Stimulated activated CD8-positive, alpha-beta memory T cell treated with anti-CD3 and anti-CD28 coated beads, Interleukin-7, amount 100 ng/mL, for 1 hour (primary cell): ENCODE measurements at places on chromosomes 11 and 22.

DNA sequence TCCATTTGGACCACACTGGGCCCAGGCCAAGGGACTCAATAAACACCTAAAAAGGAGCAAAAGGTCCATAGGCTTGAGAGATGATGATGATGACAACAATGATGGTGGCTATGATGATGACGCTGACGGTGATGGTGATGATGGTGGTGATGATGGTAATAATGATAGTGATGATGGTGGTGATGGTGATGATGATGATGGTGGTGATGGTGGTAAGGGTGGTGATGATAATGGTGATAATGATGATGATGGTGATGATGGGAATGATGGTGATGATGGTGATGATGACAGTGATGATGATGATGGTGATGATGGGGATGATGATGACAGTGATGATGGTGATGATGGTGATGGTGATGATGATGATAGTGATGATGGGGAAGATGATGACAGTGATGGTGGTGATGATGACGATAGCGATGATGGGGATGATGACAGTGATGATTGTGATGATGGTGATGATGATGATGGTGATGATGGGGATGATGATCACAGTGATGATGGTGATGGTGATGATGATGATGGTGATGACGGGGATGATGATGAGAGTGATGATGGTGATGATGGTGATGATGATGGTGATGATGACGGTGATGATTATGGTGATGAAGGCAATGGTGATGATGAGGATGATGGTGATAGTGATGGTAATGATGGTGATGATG lies 7.1 kb upstream of the RASD2 start:
- DNase-seq, result no peak

DNA sequence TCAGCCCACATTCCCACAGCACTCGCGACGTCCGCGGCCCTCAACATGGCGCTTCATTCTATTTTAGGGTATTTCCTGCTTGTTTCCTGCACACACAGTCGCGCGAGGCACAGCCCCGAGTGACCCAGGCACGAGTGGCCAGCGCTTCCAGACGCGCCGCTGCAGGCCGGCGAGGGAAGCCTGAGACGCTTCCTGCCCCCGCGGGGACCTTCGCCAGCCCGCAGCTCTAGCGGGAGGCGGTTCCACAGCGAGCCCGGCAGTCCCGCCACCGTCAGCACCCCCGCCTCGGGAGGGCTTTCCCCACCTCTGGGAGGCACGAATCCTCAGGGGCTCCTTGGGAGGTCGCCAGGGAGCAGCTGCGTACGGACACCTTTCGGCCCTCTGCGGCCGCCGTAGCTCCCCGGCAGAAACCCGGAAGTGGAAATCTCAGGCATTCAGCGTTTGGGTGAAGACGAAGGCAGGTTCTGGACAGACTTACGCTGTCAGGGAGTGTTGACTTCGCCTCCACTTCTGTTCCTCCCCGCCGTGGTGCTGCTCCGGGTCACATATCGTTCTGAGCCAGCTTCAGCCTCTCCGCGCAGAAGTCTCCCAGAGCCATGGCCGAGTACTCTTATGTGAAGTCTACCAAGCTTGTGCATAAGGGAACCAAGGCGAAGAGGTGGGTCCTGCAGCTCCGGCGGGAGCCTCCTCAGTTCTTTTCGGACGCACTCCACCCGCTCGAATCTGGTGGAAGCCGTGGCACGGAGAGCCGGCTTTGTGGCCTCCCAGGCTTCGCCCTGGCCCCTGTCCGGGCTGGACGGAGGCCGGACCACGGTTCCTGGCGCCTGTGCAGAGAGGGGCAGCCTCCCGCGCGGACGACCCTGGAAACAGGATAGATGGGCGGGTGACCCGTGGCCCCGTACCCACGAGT lies 2925.9 kb upstream of the OR11H1 start:
- no peak for DNase-seq

GRCh38 chr22:29216873-29217666 lies 11.4 kb downstream of the EMID1 start:
- no peak for DNase-seq

DNA sequence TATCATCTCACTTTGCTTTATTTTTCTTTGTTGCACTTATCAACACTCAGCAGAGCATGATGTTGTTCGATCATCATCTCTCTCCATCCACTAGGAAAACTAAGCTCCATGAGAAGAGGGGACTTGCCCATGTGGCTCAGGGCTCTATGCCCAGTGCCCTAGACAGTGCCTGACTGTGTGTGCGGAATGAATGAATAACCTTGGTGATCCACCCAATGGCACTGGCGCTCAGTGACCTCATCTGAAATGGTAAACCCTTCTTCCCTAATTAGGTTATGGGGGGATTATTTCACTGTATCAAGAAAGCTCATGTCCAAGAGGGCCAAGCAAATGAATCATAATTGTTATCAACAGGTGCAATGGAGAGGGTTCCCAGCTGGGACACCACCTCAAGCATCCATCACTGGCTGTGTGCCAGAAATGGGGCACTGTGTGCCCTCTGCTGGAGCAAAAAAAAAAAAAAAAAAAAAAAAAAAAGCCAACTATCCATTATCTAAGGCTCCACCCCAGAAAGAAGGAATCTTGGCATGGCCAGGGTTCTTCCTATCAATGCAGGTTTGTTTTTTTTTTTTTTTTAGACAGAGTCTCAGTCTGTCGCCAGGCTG lies 172.6 kb downstream of the LARGE1 start:
- no peak for DNase-seq

- no peak for DNase-seq
Observed at GRCh38 chr11:129989149-129989813, 13.4 kb downstream of the PRDM10 start.

DNA sequence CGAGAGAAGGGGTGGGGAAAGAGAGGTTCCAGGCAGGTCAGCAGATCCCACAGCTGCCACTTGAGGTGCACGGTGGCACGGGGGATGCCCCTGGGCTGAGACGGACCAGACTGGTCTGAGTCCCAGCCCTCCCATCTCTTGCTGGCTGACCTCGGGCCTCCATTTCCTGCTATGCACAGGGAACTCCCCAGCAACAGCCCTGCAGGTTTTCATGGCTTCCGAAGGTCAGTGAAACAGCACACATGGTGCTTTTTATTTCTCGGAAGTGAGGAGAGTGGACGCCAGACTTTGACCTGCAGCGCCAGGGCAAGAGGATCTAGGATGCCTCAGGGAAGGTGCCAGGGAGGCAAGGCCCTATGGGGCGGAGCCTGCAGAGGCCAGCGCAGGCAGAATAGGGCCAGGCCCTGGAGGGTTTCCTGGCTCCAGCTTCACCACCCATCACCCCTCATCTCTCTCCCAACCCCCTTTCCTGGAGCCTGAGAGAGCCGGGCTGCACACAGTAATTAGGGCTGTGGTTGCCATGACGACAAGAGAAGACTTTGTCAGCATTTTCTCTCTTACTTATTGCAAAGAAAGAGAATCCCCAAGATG lies 29.5 kb downstream of the SLC22A12 start:
- no peak for DNase-seq
